Left renal pelvis (tissue), 4 donors: ENCODE measurements at places on chromosomes 5 and 9. TPM values are rescaled to one million over a fixed set of nuclear protein-coding genes. Genes with fewer than 3 reads are reported as not detected.

GRCh38 chr5:111200828-111201227 is 23.4 kb upstream of the CAMK4 start:
- DNase-seq = no peak

GRCh38 chr5:142531977-142532780 is 153.7 kb downstream of the FGF1 start:
- no peak for DNase-seq

GRCh38 chr5:106476630-106477029 is 1194.1 kb downstream of the EFNA5 start:
- DNase-seq = no peak

- DNase-seq = no peak
These were observed 104.3 kb downstream of the ZNF608 start for GRCh38 chr5:124642151-124642550.

The HSPB3 gene
- not detected for polyA plus RNA-seq

The RASEF gene
- 8.6 TPM for polyA plus RNA-seq

The KLHL3 gene
- polyA plus RNA-seq = 15.3 TPM
